Activated T-cell treated with anti-CD3 and anti-CD28 coated beads for 48 hours (primary cell): ENCODE measurements at places on chromosomes 1 and 21.

- DNase-seq, result no peak
Observed at GRCh38 chr1:10204003-10204642, 6.2 kb upstream of the KIF1B start.

DNA sequence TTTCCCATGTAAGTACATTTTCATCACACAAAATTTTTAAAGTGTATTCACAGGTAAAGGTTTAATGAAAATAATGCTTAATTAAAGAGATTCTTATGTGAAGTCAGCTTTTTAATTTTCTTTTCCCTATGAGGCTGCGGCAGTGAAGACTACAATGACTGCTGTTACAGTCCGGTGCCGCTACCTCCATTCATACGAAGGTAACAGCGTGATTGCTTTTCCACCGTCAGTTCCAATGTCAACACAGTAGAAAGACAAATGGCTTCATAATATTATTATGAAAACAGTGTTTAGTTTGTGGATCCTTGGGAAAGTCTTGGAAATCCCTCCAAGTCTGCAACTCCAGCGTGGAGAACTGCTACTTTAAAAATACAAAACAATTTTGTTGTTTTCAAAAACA is 254.9 kb upstream of the NRIP1 start:
- DNase-seq, result no peak

- DNase-seq, result peak; percentile 2
Observed at GRCh38 chr1:67700692-67701410, 15.8 kb downstream of the GADD45A start.

- no peak for DNase-seq
Observed at GRCh38 chr1:47781171-47781959, 215.8 kb downstream of the TRABD2B start.

DNA sequence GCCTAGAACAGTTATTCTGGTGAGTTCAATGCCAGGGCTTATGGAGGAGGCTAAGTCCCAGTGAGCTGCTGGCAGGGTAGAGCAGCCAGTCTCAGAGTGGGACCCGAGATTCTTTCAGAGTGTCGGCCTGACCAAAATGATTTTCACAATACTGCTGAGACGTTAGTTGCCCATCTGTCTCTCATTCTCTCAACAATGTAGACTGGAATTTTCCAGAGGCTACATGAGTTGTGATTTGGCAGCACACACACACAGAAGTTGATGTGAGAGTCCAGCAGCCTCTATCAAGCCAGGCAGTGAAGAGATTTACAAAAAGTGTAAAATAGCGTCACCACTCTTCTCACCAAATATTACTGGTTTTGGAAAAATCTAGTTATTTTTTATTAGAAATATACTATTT is 21.7 kb downstream of the CACNA1S start:
- no peak for DNase-seq

GRCh38 chr1:35288761-35289160 is 20.3 kb downstream of the ZMYM4 start:
- no peak for DNase-seq

DNA sequence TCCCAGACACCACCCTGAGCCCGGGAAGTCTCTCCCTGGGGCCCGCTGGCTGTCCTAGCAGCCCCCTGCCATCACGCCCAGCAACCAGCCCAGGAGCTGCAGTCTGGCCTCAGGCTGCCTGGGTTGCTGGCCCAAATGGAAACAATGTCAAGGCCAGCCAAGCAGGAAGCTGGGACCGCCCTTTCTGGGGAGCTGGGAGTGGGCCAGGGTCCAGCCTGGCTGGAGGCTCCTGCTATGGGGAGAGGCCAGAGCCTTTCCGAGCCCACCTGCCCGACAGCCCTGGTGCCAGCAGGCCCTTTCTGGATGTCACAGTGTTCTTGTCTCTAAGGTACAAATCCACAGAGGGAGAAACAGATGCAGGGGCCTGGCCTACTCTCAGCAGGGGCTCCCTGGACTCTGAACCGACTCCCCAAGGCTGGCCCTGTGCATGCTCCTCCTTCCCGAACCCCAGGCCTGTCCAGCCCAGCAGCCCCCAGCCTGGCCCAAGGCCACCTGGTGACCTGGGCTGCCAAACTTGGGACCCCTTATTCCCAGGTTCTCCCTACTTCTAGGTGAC is 1.2 kb upstream of the MMEL1 start:
- no peak for DNase-seq

DNA sequence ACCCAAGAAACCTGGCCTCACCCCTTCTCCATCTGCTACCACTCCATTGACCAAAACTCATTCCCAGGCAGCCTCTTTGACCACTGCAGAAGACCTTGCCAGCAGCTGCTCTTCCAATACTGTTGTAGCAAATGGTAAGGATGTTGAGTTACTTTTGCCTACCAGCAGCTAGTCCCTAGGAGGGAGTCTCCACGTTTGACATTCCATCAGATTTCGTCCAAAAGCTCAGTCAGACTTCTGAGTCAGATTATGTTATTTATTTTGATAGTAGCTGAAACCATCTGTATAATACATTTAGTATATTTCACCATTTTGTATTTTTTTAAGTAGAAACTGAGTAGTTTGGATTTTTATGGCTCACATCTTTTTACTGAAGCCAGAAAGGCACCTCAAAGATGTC is 51.5 kb upstream of the WNT2B start:
- DNase-seq, result no peak

GRCh38 chr1:40078512-40079333 is 18.3 kb downstream of the PPT1 start:
- peak; percentile 20 for DNase-seq

DNA sequence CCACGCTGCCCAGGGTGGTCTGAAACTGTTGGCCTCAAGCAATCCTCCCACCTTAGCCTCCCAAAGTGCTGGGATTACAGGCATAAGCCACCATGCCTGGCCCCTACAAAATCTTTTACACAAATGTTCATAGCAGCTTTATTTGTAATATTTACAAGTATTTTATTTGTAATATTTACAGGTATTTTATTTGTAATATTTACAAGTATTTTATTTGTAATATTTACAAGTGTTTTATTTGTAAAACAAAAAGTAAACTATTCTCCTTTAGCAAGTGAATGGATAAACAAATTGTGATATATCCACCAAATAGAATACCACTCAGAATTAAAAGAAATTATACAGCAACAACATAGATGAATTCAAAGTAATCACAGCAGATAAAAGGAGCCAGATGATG is 11.4 kb upstream of the FNBP1L start:
- no peak for DNase-seq

DNA sequence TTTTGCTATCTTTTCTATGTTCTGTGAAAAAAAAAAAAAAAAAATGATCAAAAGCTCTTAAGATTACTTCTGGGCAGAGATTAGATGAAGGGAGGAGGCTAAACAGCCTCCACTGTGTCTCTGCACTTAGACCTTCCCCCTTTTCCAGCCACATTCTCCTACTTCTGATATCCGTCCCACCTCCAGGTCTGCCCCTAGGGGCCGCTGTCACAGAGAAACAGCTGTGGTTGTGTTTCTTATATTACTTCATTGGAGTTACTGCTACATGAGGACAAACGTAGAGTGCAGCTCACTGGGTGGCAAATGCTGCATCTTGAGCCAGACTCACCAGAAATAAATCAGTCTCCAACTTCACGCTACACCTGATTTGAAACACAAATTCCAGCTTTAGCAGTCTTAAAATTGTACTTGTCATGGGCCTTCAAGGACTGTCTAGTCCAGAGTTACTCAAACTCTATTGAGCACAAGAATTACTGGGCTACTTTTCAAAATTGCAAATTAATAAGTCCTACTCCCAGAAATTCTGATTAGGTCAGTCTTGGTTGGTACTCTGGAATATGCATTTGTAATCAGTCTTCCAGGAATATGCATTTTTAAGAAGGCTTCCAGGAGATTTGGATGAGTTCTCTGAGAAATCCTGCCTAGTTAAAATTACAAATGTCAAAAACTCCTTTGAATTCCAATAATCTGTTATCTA is 125.2 kb upstream of the PTBP2 start:
- DNase-seq, result peak; percentile 2

DNA sequence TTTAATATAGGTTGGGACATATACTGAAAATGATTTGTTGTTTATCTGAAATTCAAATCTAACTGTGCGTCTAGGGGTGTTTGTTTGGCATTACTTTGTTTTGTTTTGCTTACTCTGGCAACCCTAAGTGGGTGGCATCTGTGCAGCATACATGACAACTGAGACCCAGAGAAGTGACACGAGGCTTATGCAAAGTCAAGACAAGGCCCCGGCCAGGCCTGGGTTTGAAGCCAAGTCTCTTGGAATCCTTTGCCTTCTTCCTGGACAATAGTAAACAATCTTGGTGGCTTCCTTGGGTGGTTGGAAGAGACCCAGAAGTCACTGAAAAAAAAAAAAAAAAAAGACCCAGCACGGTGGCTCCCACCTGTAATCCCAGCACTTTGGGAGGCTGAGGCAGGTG is 197.6 kb upstream of the TMEM51 start:
- DNase-seq, result no peak

DNA sequence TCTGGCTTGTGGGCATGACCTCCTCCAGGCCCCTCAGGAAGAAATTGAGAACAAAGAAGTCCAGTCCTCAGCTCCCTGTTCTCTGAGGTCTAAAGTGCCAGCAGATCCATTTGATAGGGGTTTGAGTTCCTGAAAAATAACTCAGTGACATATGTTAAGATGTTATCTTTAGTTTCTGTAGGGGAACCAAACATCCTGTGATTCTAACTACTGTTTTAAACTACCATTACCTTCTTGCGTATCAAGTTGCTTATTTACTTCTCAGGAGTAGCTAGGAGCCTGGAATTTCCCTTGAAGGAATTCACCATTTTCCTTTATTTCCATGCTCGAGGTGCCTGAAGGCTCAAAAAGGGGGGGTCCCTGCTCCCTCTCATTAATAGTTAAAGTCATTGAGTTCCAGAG is 18.8 kb upstream of the LIN9 start:
- DNase-seq, result no peak

DNA sequence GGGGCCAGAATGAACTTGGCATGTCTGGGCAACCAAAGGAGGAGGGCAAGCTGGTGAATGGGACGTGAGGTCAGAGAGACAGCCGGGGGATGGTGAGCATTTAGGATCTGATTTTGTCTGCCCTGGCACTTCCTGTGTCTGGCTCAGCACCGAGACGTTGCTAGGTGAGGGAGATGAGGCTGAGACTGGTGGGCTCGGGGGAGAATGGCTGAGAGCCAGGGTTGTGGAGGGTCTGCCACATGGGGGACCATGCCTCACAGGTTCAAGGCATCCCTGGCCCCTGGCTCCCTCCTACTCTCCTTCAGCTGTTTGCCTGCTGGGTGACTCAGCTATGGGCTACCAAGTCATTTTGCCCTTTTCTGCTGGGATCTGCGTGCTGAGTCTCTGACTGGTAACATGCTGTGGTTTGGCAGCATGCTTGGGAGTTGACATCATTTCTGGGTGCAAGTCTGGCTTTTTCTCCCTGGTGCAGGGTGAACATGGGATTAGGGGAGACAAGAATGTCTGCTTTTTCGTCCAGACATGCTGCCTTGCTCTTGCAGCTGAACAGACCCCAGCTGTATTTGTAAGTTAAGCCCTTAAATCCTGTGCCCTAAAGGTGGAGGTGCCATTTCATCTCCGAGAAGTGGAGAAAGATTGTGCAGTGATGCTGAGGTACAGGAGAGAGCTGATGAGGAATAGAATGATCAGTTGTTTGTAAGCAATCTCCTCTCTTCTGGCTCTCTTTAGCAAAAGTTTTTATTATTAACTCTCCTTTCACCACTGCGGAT is 17.6 kb downstream of the GALNT2 start:
- DNase-seq, result peak; percentile 70

- no peak for DNase-seq
Observed at GRCh38 chr1:185564816-185565215, 169.4 kb upstream of the HMCN1 start.
